Cerebellar cortex (tissue), 1 donor: ENCODE measurements at places on chromosomes 5 and 9.

GRCh38 chr5:74375271-74375670, 265.3 kb downstream of the ENC1 start:
- DNase-seq = no peak

GRCh38 chr5:56330806-56331205, 97.7 kb upstream of the ANKRD55 start:
- no peak for DNase-seq

DNA sequence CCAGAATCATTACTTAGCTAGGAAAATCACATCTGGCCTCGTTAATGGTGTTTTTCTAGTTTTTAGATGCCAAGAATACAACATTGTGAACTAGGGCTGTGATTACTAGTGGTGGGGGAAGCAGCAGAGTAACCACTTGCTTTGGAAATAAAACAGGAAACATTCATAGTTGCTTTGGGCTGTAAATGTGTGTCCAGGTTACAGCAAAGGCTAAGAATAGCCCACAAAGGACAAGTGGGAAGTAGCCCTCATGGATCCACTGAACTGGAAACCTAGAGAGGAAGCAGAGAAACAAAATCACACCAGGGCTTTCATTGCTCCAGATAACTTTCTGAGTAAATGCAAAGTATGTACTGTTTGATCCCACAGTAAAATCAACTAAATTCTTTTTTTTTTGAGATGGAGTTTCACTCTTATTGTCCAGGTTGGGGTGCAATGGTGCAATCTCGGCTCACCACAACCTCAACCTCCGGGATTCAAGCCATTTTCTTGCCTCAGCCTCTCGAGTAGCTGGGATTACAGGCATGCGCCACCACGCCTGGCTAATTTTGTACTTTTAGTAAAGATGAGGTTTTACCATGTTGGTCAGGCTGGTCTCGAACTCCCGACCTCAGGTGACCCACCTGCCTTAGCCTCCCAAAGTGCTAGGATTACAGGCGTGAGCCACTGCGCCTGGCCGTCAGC, 56.2 kb upstream of the TNFSF15 start:
- DNase-seq = no peak

DNA sequence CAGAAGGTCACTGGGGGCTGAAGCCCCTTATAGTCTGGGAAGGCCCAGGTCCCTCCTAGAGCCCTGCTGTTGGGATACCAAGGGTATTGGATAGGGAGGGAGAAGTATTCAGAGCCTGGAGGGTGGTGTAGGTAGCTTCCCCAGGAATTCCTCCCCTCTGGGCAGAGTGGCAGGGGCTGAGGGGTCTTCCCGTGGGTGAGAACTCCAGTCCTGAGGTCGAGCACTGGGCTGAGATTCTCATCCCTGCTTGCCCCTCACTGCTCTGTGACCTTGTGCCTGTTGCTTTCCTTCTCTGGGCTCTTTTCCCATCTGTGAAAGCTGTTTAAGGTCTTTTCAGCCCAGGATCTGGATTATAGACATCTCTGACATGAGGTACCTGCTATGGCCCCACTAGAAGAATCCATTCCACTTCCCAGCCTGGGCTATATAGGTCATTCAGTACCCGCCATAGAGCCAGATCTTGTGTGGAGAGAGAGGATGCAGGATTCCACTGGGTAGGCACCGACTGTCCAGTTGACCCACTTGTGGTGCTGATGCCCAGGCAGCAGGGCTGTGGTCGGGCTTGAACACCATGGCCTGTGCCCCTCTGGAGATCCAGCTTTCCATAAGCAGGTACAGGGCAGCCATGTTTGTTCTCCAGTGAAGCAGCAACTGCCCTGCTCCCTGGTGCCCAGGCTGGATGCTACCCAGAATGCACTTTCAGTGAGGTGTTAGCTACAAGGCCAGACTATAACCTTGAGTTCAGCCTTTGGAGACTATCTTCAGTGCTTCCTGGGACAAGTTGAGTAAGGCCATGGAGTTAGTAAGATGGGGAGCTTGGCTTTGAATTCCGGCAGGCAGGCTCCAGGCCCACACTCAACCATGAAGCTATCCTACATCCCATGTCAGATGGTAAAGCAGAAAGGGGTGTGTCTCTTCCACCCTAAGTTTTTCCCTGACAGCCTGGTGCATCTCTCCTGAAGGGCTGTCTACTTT, 60.1 kb downstream of the AMBP start:
- no peak for DNase-seq

DNA sequence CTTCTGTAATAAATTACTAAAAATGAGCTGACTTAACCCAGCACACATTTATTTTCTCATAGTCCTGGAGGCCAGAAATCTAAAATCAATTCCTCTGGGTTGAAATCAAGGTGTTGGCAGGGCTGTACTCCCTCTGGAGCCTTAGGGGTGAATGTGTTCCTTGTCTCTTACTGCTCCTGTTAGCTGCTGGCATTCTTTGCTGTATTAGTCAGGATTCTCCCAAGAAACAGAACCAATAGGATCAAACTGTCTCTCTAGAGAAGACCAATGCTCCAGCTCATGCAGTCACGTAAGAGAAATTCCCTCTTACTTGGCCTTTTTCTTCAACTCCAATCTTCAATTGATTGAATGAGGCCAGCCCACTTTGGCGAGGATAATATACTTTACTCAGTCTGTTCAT, 15.3 kb upstream of the CD180 start:
- DNase-seq = no peak

DNA sequence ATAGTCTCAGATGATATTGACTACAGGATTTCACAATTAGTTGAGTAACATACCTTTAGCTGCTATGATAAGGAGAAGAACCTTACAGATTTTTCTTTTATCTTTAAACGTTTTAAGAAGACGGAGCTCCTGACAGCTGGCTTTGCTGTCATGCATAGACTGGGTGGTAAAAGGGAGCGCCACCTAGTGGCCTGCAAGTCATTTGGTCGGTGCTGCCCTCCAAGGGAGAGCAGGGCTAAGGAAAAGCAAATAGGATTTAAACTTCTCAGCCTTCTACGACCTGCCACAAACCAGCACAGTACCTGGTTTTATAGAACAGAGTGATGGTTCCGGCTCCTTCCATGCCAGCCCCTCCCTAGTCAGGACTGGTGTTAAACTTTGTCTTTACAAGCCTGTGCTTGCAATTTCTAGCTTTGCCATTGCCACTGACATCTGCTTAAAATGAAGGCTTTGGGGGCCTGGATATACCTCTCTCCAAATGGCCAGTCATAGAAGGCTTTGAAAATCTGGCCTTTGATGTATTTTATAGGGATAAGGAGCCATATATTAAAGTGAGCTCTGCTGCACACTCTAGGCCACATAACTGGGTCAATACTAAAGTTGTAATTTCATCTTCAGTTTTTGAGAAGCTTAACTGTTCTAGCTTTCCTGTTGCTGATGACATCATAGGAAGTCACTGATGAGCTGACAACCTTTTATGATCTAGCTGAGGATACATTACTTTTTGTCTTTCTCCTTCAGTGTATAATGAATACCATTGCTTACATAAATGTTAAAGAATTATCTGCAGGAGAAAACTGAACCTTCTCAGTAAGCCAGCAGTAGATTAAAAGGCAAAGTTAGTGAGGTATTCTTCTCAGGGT, 31.1 kb upstream of the ADAMTSL1 start:
- DNase-seq = peak; percentile 74

DNA sequence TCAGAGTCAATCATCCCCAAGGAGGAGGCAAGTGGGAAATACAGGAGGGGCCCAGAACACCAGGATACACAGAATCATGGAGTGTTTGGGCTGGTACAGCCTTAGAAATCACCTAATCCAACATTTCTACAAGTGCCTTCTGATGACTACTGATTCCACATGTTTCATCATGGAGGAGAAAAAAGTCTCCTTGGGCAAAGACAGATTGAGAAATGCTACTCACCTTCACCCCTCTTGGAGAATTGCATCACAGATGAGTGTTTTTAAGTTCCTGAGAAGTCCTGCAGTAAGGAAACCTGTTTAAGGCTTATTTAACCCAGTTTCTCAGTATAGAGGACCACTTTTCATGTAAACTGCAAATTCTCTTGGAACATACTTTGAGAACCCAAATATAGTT, 2.2 kb upstream of the SLIT3 start:
- no peak for DNase-seq

- no peak for DNase-seq
Measured at GRCh38 chr9:133813749-133814585, 75.8 kb upstream of the SARDH start.

DNA sequence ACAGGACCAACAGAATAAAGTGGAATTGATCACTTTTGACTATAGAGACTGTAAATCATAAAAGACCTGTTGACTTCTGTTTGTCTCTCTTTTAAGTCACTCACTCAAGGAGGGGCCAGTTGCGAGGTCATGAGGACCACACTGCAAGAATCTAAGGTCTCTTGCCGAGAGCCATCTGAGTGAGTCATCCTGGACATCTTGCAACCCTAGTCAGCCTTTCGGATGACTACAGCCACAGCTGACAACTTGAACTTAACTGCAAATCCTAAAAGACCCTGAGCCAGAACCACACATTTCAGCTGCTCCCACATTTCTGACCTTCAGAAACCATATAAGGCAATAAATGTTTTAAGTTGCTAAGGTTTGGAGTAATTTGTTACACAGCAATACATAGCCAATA, 129.7 kb upstream of the RAD23B start:
- DNase-seq = no peak
